ENCODE measurements at places on chromosomes 12 and 14.

DNA sequence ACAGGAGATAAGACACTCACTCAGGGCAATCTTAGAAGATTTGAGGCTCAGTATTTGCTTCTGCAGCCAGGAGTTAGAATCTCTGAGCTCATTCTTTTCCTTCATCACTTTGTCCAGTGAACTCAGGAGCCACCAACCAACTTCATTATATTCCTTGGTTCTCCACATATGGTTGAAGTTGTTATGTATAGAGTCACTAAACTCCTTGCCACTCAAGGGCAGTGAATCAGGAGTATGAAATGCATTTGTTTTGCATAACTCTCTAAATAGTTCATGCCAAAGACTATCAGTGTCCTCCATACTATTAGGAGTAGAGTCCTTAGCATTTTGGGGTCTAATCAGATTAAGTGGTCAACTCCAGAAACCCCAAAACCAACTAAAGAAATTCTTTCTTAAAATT is 150.6 kb downstream of the CCDC59 start:
- DNase-seq, result no peak

GRCh38 chr12:104733717-104734175 is 224.3 kb downstream of the SLC41A2 start:
- DNase-seq, result no peak

- DNase-seq, result no peak
Observed at GRCh38 chr14:61726778-61727658, 31.7 kb downstream of the HIF1A start.

- DNase-seq, result no peak
Observed at GRCh38 chr14:30572771-30573170, 13.8 kb downstream of the G2E3 start.

DNA sequence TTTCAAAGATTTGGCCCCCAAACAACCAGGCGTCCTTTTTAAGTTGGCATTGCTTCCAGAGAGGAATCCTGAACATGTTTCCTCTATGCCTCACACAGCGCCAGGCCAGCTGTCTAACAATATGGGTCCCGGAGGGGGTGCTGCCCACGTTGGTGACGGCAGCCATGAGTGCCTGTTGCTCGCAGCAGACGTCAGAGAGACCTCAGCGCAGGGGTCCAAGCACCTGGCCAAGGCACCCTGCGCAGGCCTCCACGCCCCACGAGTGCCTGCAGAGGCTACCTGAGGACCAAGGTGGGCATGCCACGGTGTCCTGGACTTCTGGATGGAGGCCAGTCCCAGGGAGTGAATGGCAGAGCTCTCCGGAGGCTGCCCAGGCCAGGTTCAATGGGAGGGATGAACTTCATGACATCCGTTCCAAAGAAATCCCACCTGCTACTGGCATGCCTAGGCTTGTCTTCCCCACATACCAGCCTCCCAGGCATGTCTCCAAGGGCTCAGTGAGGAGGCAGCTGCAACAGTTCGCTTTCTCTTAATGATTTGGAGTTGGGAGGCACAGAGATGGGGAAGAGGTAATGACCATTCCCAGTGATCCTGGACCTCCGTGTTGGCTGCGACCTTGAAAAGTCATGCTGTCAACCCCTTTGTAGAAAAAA is 11.6 kb upstream of the FOXN3 start:
- no peak for DNase-seq

- no peak for DNase-seq
Observed at GRCh38 chr12:88935856-88936255, 355.6 kb upstream of the KITLG start.

DNA sequence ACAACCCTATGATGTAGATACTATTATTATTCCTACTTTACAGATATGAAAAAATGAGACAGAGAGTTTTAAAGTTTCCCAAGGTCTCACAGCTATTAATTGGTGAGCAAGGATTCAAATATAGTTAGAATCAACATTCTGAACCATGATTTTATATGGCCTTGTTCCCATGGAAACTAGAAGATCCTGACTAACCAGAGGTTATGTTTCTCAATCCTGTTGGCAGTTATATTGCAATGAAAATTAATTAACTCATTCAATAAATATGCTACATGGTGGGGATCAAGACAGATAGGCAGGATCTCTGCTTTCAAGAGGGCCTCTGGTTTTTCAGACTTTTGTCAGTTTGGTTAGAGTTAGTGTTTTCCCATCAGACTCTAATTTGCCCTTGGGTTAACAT is 9.3 kb upstream of the FUT8 start:
- no peak for DNase-seq

DNA sequence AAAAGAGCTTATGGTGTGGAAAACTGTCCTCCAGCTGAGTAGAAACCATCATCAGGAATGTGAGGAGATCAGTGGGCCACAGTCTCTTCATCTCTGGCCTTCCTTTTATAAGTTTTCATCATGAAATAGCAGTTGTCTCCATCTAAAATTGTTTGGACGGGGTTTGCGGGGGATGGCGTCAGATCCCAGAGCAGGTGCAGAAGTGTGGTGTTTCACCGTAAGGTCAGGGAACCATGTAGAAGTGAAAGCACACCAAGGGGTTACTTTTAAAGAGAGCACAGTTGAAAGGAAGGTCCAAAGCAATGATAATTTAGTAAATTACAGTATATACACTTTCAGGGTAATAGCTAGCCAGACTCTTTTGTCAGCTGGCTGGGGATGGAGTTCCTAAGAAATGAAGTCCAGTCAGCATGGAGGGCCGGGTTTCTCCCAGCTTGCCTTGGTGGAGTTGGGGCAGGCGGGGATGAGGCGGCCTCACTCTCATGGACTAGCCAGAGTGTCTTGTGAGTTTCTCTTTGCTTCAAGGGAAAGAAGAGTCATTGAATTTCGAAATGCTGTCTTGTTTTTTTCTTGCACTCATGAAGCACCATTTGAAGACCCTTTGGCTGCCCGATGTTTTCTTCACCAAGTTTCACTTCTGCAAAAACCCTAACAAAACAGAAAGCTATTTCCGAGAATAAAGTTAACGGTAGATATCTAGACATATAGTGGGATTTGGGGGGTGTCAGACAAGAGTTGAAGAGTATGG is 100.6 kb downstream of the ETV6 start:
- DNase-seq, result no peak

GRCh38 chr12:64824130-64824499 is 332 bp upstream of the TBC1D30 start:
- no peak for DNase-seq

DNA sequence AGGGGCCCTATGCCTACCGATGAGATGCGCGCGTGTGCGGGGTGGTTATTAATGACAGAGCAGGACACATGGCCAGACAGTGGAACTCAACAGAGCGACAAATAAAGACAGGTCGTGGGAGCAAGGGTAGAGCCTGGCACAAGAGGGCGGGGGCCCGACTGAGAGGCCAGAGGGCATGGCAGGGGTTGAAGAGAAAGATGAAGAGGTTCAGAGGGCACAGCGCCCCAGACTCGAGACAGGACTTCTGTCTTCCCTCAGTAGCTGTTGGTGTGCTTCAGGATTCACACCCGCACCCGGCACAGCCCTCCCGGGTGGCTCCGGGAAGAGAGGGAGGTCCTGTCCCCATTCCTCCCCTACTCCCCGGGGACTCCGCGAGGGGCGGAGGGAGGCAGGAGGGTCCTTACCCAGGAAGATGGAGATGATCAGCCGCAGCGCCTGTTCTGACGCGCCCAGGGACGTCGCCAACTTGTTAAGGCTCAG is 366 bp downstream of the LPCAT3 start:
- no peak for DNase-seq

DNA sequence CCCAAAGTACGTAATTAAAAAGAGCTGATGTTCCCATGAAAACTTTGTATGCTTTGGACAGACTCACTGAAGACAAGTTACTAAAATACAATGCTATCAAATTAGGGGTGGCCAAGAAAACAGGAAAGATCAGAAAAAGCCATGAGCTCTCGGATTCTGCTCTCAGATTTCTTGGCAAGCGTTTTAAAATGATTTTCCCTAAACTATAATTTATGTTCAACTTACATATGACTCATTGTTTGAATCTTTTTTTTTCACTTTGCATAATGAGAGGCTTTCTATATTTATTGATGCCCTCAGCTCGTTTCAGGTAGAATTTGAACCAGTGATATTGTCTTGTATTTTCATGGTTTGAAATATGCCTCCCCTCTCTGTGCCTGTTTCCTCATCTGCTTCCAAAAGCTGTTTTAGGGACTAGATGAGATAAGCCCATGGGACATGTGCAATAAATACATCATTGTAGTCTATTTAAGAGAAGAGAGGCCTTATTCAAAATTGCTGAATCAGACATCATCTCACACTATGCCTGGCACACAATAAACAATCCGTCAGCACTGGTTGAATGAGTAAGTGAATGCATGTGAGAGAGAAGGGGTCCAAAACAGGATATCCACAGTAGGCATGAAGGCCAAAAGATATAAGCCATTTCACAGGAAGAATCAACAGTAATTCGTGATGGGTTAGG is 4.7 kb upstream of the IPO8 start:
- no peak for DNase-seq

DNA sequence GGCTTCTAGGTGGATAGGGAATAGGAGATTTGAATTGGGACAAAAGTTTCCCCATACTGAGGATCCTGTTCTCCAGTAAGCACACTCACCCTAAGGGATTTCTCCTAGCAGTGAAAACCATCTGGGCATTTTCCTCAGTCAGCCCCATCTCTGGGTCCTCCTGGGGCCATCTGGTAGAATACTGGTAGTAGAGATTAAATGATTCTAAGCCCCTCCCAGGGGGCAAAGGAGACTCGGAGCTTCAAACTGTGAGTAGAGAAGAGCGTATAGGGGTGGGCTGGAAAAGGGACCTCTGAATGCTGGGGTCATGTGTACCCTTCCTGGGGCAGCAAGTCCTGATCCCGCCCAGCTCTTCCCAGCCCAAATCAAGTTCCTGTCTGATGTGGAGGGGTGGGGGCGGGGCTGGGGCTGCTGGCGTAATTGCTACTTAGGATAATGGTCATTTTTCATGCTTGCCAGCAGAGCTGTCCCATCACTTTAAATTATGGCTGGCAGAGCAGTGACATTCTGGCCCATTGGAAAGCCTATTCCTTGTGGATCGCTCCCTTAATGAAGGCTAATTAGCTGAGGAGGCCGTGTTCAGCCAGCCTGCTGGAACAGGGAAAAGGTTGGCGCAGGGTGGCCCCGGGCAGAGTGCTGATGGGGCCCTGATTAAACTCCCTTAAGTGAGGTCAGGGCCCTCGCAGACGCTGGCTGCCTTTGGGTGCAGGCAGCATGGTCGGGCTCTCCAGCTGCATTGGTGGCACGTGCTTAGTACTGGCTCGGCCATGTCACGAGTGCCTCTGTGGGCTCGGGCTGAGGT is 127.8 kb downstream of the TSPAN9 start:
- no peak for DNase-seq

DNA sequence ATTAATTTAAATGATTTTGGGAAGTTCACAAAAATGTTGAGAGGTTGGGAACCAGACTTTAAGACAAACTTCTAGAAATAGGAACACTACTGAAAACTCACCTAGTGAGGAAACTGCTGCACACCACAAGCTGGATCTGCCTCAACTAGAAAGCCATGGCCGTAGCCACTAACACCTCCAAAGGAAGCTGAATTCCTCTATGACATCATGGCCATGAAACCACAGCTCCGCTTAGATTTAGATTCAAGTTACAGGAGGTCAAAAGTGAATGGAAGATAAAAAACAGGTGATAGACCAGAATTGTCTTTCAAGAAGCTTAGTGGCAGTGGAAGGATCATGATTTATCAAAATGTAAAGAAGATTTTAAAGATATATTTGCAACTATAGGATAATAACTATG is 208.8 kb upstream of the ALG10 start:
- DNase-seq, result no peak

DNA sequence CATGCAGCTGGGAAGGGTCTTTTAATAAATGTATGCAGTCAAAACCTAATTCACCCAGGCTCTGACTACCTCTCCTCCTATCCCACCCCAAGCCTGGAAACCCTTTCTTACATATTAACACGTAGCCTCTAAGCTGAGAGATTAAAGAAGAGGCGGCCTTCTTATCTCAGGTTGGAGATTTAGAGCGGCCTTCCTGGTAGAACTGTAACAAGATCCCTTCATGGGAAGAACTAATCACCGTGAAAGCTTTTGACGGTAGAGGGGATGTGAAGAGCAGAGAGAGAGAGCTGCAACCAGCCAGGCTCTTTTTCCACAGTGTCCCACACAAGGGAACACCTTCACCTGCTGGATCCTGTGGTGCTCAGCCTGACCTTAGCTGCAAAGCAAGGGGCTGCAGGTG is 367.4 kb downstream of the MED13L start:
- no peak for DNase-seq

GRCh38 chr12:93686572-93687356 is 9.6 kb downstream of the CRADD start:
- DNase-seq, result no peak

DNA sequence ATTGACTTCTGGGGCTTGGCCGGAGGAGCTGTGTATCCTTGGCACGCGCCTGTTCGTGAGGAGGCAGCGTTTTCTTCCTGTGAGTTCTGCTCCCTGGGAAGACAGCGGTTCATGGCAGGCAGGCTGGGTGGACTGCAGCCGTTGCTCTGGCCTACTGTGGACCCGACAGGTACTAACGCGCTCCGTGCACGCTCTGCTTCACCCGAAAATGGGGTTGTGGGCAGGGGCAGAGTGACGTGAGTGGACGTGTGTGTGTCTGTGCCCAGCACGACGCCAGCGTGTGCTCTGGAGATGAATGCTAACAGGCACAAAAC is 179.1 kb downstream of the KIF26A start:
- DNase-seq, result no peak

DNA sequence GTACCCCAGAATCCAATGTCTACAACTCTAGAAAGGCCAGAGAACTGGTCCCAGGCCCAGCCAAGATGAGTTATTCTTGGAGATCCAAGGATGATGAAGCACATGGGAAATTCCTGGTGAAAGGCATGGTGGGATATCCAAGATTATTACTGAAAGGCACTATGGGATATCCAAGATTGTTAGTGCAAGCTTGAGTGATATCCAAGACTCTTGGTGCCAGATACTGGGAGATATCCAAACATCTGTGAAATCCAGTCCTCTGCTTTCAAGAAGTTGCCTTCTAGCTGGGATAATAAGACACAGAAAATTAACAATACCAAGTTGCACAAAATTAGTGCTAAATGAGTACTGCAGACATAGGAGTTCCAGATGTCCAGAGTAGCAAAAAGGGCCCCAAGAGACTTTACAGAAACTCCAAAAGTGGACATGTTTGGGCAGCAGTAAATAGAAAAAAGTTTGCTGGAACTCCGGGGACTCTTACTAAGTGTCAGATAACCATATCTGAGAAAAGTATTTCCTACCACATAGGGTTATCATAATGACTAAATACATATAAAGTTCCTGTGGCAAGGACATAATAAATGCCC is 34.6 kb downstream of the PHLDA1 start:
- no peak for DNase-seq

DNA sequence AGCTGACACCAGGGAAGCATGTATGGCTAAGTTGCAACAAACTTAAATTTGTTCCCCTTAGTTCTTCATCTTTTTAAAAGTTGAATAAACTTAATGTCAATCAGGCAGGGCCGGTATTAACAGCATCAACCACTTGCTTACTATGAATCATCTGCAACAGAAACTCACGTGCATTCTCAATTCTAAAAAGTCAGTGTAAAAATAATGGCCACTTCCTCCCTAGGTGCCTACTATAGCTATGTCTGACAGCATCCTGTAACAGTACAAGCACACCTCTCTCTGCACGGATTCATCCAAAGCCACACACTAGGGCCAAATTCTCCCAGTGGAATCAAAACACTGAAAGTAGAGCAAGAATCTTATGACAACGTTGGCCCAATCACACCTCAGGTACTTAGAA is 48.6 kb downstream of the PPP1R36 start:
- DNase-seq, result no peak

Data from mucosa of gallbladder (tissue), 1 donor.